ENCODE measurements at places on chromosomes 16 and 17.

GRCh38 chr17:55275894-55276804, 11.4 kb downstream of the HLF start:
- DNase-seq: no peak

DNA sequence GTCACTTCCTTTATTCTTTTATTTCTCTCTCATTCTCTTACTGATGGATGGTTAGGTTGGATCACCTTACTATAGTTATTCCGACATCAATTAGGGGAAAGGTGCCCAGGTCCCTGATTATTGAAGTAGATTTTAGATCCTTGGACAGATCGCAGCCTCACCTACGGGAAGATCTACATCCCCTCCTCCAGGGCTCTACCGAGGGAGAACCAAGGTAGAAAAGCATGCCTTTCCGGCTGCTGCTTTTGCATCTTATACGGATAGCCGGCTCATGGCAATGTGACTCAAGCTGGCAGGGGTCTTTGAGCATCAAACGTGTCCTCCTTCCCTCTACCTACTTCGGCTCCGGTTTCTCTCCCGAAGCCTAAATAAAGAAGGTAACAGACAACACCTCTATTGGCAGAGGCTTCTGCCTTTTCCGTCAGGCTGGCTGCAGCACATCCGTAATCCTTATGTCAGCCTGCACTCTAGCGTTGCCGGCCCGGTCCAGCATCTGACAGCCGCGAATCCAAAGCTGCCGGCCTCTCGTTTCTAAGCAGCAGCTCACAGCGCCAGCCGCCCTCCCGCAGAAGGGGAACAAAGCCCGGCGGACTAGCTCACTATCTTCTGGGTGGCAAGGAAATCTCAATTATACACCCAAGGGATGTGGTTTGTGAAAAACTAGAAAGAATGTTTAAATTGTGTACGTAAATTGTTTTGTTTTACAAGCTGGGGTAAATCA, 46.9 kb downstream of the IRX6 start:
- peak; percentile 86 for DNase-seq

GRCh38 chr17:67993998-67994361, 2.3 kb downstream of the C17orf58 start:
- DNase-seq: no peak

- DNase-seq: no peak
These were observed 5.9 kb upstream of the ADCY7 start for GRCh38 chr16:50260206-50261159.

DNA sequence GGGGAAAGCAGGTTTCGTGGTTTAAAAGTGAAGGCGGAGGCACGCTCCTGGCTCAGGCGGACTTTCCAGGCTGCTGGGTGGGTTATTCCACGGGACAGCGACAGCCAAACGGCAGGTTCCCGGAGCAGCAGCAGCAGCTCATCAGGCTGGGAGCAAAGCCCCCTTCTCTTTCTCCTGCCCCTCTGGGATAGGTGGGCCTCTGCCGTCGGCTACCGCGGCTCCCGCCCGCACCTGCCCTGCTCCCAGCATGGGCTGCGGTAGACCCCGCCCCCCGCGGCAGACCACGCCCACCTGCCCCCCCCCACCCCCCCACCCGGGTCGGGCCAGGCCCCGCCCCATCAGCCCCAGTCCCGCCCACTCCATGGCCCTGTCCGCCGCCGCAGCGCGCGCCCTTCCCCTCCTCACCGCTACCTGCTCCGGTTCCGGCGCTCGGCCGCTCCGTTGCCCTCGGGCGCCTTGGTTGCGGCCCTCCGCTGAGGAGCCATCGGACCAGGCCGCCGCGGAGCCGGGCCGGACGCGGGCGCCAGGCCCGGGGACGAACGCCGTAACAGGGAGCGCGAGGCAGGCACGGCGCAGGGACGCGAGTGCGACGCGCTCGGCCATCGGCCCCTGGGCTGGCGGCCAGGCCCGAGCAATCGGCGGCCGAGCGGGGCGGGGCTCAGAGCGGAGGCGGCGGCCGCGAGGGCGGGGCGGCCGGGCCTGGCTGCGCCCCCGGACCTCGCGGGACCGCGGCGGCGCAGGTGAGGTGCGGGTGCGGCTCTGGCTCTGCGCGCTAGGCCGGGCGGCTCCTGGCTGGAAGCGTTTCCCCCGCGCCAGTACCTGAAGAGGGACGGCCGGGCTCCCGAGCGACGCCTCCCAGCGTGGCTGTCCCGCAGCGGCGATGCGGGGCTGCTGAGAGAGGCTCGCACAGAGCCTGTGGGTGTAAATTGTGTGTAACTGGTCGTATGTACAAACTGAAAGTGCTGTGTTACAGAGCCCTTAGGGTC, at the start of the genes HEXD and OGFOD3:
Gene HEXD (plus strand): TSS at position 347 of the 986 bp plus-strand sequence. CDS start 1,453 bp downstream, outside the sequence.
Gene OGFOD3 (minus strand): TSS at position 586 of the 986 bp plus-strand sequence. CDS start 101 bp downstream, at position 485.
- peak; percentile 95 for DNase-seq

DNA sequence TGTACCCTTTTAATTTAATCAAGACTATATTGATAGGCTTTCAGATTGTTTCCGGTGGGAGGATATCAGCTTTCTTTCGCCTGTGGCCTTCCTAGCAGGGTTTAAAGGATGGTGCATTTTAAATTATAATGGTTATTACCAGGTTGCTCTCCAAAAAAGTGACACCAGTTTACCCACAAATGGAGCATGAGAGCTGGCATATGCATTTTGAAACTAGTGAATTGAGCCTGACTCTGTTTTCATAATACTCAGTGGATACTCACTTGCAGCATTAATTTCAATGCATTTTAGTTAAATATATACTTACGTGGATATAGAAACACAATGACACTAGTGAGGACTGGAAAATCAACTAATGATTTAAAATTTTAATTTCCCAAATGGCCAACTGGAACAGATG, 5.8 kb downstream of the MYL4 start:
- no peak for DNase-seq

- DNase-seq: no peak
These were observed 362 bp downstream of the KLHDC4 start for GRCh38 chr16:87765473-87765775.

GRCh38 chr16:74224828-74225612, 71.6 kb upstream of the PSMD7 start:
- no peak for DNase-seq

DNA sequence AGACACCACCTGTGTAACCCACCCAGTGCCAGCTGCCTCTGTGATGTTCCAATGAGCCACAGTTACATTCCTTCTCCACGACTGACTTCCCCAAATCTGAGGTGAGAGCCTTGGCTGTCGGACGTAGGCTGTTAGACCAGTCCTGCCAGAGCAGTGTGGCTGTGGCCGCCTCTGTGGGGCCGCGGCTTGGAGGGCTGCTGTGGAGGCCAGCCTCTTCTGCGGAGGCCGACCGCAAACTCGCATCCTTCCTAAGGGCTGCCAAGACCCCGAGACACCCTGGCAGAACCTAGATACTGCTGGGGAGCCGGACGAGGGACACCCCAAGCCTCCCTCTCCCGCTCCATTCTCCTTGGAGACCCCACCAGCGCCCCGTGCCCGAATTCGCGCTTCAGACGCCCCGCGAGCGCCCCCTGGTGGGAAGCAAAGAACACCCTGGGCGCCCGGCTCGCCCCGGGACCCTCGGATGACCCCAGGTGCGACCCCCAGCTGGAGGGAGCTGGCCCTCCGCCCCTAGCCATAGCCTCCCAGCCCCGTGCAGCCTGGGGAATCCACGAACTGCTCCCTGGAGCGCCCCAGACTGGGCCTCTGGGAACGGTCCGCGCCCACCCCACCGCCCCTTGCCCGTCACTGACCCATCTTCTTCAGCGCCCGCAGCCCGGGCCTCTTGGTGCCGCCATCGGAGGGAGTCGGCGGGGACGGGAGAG, 547 bp downstream of the PLCD3 start:
- DNase-seq: peak; percentile 65
